NCI-H526 (cell line): ENCODE measurements at places on chromosomes 4 and X.

DNA sequence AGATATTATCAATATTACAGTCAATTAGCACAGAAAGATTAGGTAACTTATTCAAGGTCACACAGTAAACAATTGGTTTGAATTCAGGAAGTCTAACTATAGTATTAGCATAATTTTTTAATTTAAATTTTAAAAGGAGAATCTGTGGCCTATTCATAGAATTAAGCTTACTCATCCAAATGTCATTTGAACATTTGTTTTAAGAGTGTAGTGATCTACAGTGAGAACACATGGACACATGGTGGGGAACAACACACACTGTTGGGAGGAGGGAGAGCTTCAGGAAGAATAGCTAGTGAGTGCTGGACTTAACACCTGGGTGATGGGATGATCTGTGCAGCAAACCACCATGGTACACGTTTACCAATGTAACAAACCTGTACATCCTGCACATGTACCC is 48.3 kb downstream of the MEPE start:
- no peak for DNase-seq

GRCh38 chr4:110059556-110060191 is 138.7 kb downstream of the ELOVL6 start:
- no peak for DNase-seq

DNA sequence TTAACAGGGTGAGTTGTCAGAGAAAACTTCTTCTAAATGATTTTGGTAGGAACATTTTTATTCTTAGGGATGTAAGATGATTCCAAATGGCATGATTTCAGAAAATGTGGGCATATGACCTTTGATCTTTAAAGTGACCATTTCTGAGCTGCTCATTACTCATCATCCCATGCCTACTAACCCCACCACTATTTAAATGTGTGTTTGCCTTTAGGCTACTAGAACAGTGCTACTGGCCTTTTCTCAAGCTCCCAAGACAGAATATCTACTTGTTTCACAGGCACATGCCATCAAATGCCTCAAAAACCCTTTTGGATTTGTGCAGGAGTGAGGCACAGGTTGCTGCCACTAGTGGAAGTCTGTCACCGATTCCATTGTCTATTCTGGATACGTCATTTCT is 428.2 kb downstream of the ADAM29 start:
- no peak for DNase-seq

DNA sequence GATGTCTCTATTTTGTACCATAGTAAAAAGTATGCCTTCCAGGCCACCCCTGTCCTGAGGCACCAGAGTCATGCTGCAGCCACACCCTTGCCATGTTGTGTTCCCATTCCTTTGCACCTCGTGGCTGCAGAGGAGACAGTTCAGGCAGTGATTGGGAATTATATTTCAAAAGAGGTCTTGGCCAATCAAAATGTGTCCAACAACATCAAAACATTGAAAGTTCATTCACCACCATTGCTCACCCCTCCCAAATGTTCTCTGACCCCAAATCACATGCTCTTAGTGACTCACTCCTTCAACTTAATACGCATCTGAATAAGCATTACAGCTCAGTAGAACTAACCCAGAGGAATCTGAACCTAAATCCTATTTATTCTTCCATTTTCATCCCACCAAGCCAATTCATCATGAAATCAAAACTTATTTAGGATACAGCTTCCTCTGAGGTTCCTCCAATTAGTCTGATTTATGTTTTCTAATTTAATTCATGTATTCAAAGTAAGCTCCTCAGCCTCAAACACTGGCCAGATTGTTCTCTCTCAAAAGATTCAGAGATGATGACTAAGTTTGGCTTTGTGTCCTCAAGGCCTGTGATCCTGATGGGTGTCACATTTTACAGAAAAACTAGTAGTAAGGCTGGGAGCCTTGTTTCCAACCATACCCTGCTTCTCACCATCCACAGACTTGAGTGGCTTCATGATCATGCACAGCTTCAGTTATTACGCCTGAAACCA is 323.2 kb upstream of the INTU start:
- no peak for DNase-seq

DNA sequence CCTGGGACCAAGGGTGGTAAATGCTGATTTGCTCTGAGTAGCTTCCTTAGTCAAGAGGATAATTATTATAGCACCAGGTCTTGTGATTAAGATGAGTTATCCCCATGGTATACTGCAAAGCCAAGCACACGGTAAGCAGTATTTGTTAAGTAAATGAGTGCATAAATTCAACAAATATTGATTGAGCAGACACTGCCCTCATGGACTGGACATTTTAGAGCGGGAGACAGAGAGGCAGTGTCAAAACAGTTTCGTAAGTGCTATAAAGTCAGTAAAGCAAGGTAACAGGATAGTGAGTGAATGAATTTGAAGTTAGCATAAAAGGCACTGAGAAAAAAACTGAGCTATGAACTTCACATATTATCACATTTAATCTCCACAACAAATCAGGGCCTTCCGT is 13.9 kb downstream of the PHF8 start:
- peak; percentile 76 for DNase-seq

DNA sequence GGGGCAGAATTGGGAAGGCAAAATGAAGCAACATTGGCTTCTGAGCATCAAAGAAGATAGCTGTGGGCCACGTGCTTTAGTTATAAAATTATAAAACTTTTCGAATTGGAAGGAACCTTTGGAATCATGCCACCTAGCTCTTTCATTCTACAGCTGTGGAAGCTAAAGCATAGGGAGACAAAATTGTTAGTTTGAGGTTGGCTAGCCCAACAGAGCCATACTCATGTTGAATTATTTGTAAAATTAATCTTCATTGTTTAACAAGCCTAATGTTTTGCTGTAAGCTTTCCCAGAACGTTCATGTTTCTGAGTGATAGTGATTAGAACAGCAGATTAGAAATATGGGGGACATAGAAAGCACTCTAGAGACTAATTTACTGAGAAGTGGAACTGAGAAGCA is 35.9 kb downstream of the HHIP start:
- DNase-seq = no peak

- DNase-seq = no peak
Observed at GRCh38 chr4:70624226-70624793, 4.2 kb upstream of the ENAM start.

DNA sequence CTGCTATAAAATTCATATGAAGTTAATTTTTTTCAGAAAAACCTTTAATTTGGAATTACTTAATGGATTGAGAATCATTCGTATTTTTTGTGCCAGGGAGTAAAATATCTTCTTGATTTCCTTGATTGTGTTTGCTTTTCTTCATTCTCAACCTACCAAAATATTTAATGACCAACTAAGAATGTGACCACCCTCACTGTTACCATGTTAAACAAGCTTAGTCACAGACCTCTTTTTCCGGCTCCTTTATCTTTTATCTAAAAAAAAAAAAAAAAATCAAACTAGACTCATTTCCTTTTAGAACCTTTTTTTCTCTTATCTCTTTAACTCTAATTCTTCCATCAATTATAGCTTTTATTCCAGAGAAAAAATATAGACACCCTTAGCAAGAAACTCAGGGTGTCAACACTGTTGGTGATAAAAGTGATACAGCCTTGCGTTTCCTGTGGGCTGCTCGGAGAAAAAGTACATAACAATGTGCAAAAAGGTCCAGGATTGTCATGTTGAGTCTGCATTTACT is 20.6 kb upstream of the HPGDS start:
- no peak for DNase-seq

- no peak for DNase-seq
Observed at GRCh38 chr4:102787096-102787881, 26.5 kb upstream of the MANBA start.

- peak; percentile 13 for DNase-seq
Observed at GRCh38 chr4:76688619-76689144, 209.3 kb downstream of the SOWAHB start.

DNA sequence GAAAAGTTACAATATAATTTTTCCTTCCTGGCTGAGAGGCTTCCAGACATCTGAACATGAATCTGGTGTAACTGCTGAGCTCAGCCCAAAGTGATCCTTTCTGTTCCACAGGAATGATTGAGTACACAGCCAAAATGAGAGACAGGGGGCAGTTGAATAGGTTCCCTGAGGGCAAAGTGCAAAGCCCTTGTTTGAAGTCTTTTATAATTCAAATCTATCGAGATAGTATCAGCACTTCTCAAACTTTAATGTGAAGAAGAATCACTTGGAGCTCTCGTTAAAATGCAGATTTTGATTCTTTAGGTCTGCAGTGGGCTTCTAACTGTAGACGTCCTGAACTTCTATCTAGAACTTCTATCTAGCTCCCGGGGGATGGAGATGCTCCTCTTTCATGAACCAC is 54.4 kb upstream of the BMP2K start:
- DNase-seq = no peak

GRCh38 chrX:7503251-7503650 is 339.7 kb upstream of the VCX start:
- peak; percentile 78 for DNase-seq

DNA sequence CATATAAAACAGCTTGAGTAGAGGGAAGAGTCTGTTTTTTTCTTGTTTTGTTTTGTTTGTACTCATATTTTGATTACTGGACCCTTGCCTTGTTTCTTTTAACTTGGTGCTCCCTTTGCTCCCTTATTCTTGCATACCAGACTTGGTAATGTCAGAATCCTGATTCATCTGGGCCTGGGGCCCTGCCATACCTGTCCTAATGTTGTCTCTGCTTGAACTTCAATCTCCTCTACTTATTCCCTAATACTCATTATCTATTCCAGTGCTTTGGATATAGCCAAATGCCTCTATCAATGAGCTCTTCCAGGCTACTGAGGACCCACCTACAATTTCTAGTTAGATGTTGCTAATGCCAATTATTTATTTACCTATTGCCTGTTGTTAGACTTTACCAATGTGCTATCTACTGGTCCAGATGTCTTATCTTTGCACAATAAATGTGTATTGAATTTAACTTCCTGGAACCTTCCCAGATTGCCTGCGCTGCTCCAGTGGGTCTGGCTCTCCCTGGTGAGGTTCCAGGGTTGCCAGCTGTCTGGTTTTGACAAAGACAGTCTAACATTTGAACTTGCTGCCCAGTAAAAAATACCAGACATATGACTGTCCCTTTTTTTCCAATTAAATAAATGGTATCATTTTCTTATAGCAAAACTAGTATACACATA is 64.4 kb upstream of the ACSL4 start:
- no peak for DNase-seq

- peak; percentile 87 for DNase-seq
Observed at GRCh38 chr4:113064244-113064643, 14.8 kb downstream of the ANK2 start.

- no peak for DNase-seq
Observed at GRCh38 chrX:150018931-150019361, 80.7 kb upstream of the EOLA2 start.

DNA sequence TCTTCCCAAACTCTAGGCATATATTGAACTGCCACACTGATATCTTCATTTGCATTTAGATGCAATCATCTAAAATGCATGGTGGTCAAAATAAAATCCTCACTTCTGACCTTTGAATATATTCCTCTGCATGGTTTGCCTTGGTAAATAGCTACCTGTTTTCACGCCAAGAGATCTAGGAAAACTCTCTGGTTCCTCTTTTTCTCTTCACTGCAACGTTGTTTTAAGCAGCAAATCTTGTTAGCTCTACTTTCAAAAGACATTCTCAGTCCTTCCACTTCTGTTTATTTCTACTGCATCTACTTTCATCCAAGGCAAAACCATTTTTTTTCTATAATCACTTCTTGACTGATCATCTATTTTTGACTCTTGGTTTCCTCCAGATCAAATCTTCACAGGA is 1001.6 kb upstream of the GRID2 start:
- no peak for DNase-seq

DNA sequence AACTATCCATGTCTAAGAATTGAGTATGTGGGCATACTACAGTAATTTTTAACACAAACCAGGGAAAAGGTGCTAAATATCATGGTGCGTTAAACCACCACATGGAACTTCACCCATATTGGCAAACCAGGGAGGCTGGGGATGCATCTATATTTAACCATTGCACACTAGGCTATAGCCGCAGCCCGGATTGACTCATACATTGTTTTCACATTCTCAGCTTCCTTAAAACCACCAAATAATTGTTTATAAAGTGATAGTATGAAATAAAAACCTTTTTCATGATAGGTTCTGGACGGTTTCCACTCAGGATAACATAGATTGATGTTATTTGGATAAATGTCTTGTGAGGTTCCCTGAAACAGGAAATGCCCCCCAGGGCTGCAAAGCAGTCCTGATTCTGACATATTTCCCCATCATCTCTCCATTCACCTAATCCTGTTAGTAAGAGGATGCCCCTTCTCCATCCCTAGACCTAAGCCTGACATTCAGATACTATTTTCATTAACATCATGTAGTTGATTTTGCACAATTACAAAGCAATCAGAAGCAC is 7.9 kb downstream of the COL25A1 start:
- DNase-seq = no peak

DNA sequence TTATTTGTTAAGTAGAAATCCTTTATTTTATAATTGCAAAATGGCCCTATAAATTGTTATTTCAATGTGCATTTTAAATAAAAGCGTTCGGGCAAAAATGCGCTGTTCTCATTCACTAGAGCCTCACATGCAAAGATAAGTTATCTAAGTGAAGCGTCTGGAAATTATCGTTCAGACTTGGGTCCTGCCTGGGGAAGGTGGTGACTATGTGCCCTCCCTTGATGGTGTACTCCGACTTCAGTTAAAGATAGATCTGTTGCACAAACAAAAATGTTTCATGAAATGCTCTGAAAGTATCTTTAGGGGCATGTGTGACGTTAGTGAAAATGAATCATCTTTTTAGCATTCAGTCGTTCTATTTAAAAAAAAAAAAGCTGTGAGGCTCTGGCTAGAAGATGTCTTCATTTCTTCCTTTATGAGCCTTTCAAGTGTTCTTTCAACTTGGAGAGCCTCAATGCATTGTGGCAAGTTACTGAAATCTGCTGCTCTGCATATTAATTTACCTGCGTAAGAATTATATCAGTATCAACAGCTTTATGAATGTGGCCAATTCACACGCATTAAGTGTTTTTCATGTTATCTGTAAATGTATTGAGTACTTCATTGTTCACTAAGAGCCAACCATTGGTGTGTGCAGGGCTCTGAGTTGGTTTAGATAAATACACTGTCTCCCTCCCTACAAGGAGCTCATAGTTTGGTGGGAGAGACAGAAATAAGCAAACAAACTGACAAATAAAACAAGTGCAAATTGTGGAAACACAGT is 83.0 kb downstream of the AFF1 start:
- DNase-seq = no peak

GRCh38 chr4:153000076-153000420 is 63.9 kb downstream of the FHDC1 start:
- DNase-seq = no peak

DNA sequence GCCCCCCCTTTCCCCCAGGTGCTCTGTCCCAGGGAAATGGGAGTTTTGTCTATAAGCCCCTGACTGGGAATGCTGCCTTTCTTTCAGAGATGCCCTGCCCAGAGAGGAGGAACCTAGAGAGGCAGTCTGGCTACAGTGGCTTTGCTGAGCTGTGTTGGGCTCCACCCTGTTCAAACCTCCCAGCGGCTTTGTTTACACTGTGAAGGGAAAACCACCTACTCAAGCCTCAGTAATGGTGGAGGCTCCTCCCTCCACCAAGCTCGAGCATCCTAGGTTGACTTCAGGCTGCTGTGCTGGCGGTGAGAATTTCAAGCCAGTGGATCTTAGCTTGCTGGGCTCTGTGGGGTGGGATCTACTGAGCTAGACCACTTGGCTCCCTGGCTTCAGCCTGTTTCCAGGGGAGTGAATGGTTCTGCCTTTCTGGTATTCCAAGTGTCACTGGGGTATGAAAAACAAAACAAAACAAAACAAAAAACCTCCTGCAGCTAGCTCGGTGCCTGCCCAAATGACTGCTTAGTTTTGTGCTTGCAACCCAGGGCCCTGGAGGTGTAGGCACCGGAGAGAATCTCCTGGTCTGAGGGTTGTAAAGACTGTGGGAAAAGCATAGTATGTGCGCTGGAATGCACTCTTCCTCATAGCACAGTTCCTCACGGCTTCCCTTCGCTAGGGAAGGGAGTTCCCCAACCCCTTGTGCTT is 41.7 kb downstream of the ITM2A start:
- no peak for DNase-seq
